ENCODE measurements at places on chromosomes 4 and X.

- no peak for DNase-seq
Measured at GRCh38 chr4:54152846-54153600, 53.1 kb downstream of the GSX2 start.

- DNase-seq: no peak
Measured at GRCh38 chrX:74781507-74782034, 143.7 kb downstream of the NEXMIF start.

DNA sequence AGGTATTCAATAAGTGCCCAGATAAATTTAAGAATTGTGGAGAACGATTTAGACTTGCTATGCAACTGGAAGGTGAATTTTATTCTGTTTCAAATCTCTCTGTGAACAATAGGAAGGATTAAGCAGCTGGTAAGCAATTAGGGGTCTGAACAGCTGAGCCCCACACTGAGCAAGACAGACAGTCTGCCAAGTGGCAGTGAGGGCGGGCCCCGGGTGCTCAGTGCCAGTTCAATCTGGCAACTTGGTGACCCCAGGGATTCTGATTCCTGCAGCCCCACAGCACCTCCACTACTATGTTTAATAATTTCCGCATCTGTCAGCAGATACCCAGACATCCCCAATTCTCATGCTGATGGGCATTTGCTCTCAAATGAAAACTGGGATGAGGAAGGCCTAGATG lies 317.3 kb downstream of the PPP1R2C start:
- no peak for DNase-seq

- no peak for DNase-seq
Measured at GRCh38 chrX:71224098-71224708, 1.2 kb downstream of the GJB1 start.

DNA sequence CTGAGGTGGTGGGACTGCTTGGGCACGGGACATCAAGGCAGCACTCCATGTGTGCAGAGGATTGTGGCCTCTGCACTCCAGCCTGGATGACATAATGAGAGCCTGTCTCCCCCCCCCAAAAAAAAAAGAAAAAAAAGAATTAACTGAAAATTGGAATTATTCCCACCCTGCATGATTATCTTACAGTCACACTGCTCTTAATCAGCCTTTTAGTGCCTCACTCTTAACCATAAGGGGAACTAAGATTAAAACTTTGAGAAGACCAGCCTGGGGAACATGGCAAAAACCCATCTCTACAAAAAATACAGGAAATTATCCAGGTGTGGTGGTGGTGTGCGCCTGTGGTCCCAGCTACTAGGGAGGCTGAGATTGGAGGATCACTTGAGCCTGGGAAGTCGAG lies 94.6 kb downstream of the UBE2K start:
- DNase-seq: no peak

- peak; percentile 89 for DNase-seq
Measured at GRCh38 chr4:151015459-151016347, 619 bp upstream of the LRBA start.

- no peak for DNase-seq
Measured at GRCh38 chr4:182206266-182206665, 36.9 kb upstream of the TENM3 start.

DNA sequence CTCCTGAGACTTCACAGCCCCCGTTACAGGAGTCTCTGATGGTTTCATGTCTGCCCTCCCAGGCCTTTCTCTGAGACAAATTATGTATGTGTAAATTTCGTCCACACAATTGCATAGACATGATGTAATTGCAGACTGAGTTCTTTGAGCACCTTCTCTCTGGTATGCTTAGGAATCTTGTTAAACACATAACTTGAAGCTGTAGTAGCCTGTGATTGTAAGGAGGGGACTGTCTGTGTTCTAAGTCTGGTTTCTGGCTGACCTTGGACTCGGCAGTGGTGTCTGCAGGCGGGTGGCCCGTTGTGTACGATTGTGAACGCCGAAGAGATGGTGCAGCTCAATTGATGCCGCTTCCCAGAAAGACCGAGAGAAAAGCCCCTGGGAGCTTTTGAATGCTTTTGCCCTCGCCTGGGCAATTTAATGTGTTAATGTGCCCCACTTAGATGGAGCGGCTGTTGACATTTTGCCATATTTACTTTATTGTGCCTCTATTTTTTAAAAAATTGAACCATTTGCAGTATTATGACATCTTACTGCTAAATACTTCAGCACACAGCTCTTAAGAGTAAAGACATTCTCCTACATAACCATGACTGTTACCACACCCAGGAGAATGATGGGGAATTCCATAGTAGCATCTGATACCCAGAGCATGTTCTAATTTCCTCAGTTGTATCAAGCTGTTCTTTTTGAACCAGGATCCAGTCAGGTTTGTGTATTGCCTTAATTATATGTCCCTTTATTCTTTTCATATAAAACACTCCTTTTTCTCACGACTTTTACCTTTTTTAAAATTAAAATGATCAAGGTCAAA lies 58.4 kb upstream of the TADA2B start:
- no peak for DNase-seq

DNA sequence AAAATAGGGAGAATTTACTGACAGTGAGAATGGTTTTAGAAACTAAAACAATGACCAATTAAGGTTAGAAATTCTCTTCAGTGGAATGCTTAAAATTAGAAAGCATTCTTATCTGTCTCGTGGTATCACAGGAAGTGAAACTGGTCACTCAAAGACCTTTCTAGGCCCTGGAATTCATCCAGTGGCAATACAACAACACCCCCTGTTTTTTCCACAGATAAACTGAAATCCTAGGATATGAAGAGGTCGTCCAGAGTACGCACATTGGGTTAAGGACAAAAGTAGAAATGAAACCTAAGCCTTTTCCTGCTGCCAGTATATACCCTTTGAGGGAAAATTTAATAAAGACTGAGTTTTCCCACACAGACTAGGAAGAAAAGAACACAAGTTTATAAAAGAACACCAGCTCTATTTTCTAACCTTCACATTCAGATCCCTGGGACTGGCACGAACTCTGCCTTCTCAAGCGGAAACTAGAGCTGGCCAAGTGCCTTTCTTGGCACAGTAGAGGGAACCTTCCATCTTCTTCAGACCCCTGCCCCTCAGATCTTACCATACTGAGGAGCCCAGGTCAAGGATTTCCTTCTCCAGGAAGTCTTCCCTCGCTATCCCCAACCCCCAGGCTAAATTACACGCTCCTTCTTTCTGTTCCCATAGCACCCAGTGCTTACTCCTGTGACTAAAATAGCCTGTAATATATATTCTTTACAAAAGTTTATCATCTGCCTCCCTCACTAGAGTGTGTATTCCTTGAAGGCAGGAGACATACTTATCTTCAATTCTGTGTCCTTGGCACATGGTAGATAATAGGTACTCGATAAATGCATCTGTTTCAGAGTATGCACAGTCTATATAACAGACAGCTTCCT lies 16.9 kb downstream of the LHFPL1 start:
- DNase-seq: no peak

- no peak for DNase-seq
Measured at GRCh38 chr4:25106363-25107151, 53.7 kb downstream of the SEPSECS start.

DNA sequence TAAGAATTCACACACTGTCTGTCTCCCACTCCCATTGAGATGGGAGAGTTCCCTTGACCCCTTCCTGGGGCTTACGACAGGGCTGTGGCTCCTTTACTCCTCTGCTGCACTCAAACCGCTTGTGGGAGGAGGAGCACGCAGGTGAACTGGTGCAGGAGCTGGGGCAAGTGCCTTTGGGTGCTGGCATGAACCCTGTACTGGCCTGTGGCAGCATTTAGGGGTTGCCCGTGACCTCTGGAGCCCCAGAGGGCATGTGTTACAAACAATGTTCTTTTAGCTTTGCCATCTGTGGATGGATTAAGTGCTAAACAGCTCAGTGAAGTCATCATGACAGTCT lies 21.8 kb upstream of the FTHL17 start:
- DNase-seq: no peak

DNA sequence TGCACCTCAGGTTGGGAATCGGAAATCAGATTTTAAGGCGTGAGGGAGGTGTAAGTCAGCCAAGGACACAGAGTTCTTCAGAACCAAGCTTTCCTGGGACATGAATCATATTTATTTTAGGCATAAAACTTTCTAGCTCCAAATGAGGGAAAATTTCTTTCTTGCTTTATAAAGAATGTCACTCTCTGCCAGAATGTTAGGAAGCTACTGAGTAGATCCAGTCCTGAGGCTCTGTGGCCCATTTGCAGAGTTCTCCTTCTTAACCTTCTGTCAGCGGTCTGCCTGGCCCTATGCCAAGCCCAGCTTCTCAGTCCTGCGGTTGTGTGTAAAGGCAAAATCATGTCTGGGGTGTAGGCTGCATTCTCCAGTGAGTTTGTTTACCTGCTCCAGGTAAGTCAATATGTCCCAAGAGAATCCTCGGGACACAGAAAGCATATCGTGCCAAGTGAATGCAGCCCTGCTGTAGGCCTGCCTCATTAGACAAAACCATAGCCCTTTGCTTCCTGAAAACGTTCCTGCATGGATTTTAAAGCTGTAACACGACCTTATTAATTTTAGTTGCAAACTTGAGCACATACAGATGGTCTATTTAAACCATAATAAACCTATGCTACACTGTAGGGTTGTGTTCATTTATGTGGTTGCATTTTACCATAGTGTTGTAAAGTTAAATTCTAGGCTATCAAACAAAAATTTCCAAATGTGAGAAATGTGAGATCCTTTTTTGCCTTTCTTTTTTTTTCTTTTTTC lies 29.2 kb upstream of the CCNI start:
- DNase-seq: no peak

DNA sequence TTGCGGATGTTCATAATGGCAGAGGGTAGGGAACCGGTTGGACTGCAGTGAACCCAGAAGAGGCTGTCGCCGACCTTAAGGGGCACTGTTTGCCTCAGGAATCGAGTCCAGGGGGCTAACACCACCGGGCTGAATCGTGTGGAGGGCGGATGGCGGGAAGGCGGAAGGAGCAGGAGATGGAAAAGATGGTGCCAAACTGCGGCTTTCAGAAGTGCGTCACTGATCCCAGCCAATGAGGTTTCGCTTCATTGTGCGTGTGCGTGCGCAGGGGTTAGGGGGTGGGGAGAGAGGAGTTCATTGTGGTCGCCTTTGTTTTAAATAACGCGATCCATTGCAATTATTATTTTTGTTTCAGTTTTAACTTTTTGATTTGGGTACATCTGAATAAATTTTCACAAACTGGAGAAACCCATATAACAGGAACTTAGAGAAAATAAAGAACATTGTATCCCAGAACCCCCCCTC lies at the start of gene NAA11:
Gene NAA11, minus strand, starts transcription at position 198 of the 465 bp plus-strand sequence. Its CDS starts 184 bp downstream, at position 14.
- DNase-seq: no peak

DNA sequence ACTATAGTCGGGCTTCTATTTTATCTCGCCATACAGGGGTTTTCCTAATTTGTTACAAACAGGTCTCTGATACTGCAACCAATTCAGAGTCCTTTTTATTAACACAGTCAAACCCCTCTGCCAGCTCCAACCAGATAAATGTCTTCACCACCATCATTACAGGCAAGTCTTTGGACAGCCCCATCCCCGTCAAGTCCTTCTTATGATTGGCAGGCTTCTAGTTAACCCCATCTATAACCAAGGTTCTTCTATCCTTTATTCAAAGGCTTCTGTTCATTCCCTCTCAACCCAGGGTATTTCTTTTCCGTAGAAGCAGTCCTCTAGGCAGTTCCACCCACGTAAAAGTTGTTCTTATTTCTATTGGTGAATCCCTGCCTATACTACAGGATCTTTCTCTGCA lies 29.9 kb upstream of the FOXR2 start:
- no peak for DNase-seq

- no peak for DNase-seq
Measured at GRCh38 chr4:112058433-112058832, 86.8 kb upstream of the FAM241A start.

GRCh38 chrX:24482823-24483415 lies 17.8 kb downstream of the PDK3 start:
- peak; percentile 33 for DNase-seq

DNA sequence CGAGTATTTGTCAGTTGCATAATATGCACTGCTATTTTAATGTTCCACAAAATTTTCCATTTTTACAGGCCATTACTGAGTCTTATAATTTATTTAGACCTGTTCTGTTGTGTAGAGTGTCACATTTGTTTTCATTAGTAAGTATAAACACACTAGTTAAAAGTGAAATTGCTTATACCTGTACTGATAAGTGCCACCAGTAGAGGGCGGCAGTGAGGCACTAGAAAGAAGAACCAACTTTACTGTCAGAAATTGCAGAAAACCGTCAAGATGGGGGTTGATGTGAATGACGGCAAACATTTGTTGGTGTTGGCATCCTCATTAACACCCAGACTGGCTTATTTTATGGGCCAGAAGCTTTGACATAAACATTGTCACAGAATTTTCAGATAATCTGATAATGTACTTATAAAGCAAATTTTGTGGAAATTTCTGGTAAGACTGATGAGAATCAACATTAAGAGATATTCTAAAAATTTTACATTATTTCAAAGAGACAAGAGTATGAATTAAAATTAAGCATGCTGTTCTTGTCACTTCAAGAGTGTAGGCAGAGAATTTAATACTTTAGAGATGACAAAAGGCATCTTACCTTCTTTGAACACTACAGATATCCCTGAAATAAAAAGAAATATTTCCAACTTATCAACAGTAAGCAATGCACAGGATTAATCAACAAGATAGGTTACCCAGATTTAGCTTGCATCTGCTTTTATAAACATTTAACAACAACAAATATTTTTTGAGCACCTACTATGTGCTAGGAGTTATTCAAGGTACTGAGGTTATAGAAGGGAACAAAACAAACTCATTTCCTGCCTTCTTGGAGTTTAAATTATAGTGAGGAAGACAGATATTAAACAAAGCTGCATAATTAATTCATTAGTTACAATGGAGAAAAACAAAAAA lies 24.9 kb downstream of the ALPK1 start:
- peak; percentile 82 for DNase-seq

- peak; percentile 37 for DNase-seq
Measured at GRCh38 chrX:34810364-34810763, 132.2 kb upstream of the FAM47B start.

DNA sequence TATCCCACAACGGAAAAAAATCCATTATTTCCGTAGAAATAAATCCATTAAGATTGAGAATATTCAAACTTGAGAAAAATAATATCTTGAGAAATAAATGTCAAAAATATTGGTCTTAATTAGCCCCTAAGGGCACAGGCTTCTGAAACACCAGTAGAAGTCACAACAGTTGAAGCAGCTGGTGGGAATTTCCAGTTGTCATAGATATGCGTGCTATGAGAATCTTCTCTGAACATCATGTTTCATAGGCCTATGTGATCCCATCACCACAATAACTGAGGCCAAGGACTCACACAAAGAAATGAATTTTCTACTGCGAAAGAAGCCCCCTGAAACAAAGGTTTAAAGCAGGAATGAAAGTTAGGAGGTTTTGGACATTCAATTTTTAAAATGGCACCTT lies 292.0 kb downstream of the DTHD1 start:
- DNase-seq: no peak

DNA sequence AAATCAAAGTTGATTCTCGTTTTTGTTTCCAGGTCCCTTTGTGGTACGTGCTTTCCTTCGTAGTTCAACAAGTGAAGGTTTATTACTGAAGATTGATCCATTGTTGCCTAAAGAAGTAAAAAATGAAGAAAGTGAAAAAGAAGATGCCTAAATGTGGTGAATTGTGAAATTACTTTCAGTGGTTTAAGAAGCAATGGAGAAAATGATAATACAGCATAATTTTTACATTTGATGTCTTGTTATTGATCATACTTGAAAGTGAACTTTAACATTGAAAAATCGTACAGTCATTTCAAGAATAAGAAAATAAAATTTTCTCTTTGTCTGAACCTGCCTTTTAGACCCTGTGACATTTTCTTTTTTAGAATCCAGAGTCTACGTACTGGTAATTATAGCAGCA lies 89.8 kb downstream of the MRPL1 start:
- peak; percentile 54 for DNase-seq

GRCh38 chrX:53283567-53283966 lies 2.2 kb upstream of the IQSEC2 start:
- DNase-seq: no peak
